ENCODE measurements at places on chromosomes 7 and 10. TPM values are rescaled to one million over a fixed set of nuclear protein-coding genes. Genes with fewer than 3 reads are reported as not detected.

- DNase-seq, result no peak
Observed at GRCh38 chr7:42068554-42069280, 168.3 kb downstream of the GLI3 start.

The EPHA1 gene
- total RNA-seq, result not detected

DNA sequence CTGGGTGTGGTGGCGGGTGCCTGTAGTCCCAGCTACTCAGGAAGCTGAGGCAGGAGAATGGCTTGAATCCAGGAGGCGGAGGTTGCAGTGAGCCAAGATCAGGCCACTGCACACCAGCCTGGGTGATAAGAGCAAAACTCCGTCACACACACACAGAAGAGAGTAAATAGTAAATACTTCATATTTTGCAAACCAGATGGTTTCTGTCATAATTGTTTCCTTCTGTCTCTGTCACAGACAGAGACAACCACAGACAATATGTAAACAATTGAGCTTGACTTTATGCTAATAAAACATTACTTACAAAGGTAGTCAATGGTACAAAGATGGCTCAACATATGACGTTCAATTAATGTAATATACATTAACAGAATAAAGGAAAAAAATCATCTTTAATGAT is 83.7 kb downstream of the JMJD1C start:
- DNase-seq, result no peak

The GRID2IP gene
- not detected for total RNA-seq

GRCh38 chr10:57946833-57947232 is 320.9 kb downstream of the IPMK start:
- DNase-seq, result no peak

DNA sequence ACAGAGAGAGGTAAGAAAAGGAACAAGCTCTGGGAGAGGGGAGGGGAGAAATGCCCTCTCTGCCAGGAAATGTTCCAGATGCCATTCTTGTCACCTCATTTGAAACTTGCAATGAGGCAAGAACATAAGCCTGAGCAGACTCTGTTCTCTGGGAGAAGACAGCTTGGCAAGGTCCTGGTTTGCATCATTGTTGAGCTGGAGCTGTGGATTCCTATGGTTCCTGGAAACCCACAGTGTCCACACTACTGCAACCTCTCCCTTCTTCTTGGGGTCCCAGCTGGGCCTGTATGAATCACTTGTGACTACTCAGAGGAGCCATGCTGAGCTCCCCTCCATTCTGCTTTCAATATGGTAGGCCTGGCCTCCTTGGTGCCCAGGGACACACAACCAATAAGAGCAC is 60.8 kb upstream of the HECTD2 start:
- peak; percentile 41 for DNase-seq

The HYCC1 gene
- total RNA-seq, result 68.2 TPM

DNA sequence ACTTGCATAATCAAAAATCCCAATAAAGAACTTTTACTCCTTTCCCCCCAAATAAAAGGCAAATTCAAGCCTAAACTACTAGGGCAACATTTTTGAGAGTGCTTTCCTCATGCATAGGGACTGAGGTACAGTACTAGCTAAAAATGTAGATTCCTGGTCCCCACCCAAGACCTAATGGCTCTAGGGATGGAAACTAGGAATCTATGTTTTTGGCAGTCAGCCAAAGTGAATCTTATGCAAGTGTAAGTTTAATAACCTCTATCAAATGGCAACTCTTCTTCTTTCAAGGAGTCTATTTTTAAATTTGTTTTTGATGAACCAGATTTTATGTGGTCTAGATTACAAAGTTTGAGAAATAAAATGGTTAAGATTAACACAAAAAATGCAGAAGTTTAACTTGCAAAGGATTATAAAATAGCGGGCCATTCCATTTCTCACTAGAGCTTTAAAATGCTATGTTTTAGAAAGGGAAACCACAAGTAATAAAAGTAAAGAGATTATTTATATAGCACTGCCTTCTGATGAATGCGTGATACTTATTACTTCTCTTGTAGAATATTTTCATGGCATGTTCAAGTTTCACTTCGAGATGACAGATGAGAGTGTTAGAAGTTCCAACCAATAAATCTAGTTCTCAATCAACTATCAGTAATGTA is 70.4 kb upstream of the MDFIC start:
- DNase-seq, result no peak

DNA sequence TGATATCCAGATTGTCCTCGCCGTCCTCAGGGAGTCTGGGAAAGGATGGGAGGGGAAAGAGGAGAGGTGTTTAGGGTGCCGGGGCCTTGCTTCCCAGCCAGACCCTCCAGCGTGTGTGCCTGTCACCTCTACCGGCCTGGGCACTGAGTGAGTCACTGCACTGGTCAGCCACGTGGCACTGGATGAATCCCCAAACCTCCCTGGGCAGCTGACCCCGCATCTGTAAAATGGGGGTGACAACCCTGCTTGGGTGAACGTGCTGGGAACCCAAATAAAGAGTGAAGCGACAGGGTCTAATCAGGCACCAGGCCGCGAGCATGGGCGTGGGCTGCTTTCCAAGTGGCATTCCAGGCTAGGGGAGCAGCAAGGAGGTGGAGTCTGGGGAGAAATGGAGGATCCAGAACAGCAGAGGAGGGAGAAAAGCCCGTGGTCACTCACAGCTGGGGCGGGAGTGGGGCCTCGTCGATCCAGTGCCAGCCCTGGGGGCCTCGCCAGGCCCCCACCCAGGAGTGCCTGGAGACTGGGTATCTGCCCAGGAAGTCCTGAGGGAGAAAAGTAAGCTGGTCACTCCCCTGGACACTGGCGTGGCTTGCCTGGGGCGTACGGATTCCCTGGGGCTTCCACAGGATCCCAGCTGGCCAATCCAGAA is 29.7 kb downstream of the KLRG2 start:
- DNase-seq, result no peak

The NFE2L3 gene
- 80.3 TPM for total RNA-seq

Measured in glomerular endothelial cell (primary cell).